ENCODE measurements at places on chromosomes 12 and 14.

GRCh38 chr12:48157889-48158370 lies 615 bp upstream of the ASB8 start:
- no peak for DNase-seq

- DNase-seq: no peak
These were observed 18.3 kb upstream of the LRP1-AS start for GRCh38 chr12:57165741-57166140.

- DNase-seq: no peak
These were observed 135.8 kb upstream of the PLXNC1 start for GRCh38 chr12:94012590-94012989.

DNA sequence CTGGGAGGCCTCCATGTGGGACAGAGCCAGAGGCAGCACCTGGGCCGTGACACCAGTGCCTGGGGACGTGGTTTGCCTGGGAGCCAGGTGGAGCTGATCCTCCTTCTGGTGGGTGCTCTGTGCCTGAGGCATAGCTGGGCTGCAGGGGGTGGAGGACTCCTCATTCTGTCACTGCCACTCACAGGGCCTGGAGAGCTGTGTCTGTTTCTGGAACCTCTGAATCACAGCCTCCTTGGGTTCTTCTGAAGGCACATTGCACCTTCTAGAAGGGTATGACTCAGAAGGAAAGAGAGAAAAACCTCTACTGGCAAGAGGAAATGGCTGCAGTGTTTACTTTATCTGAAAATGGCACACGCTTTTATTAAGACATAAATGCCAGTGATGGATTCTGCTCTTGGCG lies 659.8 kb downstream of the VRK1 start:
- no peak for DNase-seq

- no peak for DNase-seq
These were observed 56.9 kb downstream of the GPR137C start for GRCh38 chr14:52609445-52610044.

DNA sequence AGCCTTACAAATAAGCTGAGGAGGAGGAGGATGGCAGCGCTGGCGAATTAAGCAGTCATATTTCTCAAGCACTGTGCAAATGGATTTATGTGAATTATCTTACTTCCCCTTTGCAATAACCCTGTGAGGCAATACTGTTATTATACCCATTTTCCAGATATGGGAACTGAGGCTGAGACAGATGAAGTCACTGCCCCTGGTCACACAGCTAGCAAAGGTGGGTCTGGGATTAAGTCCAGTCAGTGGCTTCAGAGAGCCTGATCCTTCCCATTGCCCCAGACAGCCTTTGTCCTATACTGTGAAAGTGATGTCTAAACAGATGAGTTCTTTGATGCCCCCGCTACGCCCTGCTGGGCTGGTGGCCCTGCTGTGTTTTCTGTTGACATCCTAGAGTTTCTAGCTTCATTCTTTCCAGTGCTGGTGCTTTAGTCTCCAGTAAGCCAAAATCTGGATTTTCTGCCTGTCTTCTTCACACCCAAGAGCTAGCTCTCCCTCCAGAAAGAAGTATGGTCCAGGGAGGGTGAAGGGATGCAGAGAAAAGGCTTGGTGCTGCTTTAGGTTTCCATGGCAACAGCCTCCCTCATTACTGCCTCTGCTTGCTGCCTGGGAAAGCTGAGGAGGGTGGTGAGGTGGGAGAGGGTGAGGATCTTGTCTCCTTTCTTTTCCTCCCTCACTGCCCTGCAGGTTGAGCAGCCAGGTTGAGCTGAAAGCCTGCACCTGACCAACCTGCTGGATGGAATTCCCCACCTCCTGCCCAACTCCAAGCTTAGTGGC lies 30.7 kb downstream of the TMEM63C start:
- no peak for DNase-seq

- no peak for DNase-seq
These were observed 985.7 kb upstream of the FBXO33 start for GRCh38 chr14:40417777-40418401.

DNA sequence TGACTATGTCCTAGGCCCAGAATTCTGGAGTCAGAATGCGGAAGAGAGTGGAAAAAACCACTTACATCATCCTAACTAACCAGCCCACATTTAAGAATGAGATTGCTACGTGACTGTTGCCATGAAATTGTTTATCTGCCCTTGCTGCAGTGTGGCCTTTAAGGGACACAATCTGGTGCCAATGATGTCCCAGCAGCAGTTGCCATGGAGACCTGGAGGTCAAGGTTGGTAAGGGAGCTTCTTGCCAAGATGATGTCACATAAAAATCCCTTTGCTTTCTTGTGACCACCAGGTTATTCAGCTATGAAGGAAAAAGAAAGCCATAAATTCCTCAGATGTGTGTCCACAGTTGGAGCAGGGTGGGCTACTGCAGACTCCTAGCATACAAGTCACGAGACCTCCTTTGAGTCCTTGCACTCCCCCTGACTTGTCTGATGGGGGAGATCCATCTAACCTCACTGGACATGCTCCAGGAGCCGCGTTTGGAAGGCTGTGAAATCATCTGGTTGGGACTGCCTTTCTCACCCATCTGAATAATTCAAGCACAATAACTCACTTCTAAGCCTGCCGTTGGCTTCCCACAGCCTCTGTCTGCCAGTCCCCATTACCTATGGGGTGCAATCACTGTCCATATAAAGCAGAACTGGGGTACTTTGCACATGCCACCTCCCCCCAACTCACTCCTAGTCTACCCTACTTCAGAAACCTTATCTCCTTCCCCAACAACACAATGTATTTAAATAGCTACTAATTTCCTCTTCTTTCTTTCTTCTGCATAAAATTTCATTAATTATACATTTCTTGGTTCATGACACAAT lies 165.6 kb downstream of the ZFP36L1 start:
- DNase-seq: no peak

DNA sequence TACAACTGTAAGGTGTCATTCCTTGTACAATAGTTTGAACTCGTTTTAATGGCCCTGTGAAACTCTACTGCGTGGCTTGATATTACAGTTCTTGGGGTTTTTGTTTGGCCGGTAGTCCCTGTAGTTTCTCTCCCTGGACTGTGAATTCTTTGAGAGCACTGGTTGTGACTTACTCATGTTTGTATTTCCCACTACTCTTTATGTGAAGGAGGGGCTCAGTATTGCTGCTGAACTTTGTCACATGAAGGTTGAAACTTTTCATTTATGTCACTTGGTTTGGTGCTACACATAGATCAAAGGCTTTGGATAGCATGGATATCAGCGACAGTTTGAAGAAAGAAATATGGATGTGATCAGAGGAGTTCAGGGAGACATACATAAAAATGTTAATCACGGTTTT lies 1.5 kb upstream of the POU6F1 start:
- no peak for DNase-seq

GRCh38 chr14:60495946-60496345 lies 10.1 kb upstream of the C14orf39 start:
- no peak for DNase-seq
